Activated CD4-positive, alpha-beta T cell treated with anti-CD3 and anti-CD28 coated beads, Interleukin-2, amount 10 ng/mL, durations not matched to agents 24 days and 14 days (primary cell): ENCODE measurements at places on chromosomes 16 and 17. TPM values are rescaled to one million over a fixed set of nuclear protein-coding genes. Genes with fewer than 3 reads are reported as not detected.
A peak's percentile ranks its signal among the peaks of the same experiment; 100 is the strongest.

GRCh38 chr16:2990891-2991290, 10.6 kb upstream of the PKMYT1 start:
- DNase-seq: no peak

ESRP2 gene
- 0.07 and 0.09 TPM in 2 replicates for total RNA-seq

TNFRSF17 gene
- total RNA-seq: not detected in 2 replicates

DNA sequence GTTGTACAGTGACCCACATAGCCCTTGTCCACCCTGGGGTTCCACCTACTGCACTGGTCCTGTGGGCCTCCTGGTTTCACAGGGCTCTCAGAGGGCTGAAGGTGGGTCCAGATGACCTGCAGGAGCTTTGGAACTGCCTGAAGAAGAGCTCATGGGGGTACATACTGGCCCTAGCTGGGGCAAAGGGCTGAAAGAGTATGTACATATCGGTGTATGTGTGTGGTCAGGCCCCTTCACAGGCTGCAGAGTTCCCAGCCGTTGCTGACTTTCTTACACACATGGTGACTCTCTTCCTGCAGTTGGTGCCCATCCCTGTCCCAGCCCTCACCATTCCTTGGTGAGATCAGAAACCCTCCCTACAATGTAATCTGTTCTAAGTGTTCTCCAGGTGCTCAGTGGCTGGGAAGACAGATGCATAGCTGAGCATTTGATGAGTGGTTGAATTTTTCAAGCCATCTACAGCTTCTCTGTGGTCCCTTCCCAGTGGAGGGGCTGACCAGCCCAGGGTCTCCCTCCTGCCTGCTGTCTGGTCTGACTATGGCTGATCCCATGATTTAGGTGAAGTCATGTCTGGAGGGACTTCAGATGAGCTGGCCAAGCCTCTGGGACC, 2.4 kb upstream of the NFATC3 start:
- DNase-seq: peak; percentile 61

ITGAX gene
- 44.3 and 45.9 TPM in 2 replicates for total RNA-seq

DNA sequence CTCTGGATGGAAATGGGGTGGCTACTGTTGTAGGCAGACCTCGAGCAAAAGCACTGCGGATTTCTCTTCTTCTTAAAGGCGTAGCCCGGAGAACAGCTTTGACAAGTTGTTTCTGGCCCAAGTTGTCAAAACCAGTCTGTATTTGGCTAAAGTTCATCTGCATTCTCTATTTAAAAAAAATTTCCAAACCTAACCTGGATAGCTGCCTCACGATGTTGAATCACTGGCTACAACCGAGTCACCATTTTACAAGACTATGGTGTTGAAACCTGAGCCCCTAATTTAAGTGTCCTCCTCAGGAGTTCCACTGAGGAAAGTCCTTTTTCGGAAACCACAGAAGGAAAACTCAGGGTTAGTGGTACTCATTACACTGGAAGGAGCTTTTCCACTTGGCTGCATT, 1.5 kb downstream of the SLC16A6 start:
- no peak for DNase-seq

- DNase-seq: peak; percentile 90
Observed at GRCh38 chr17:14302091-14302430, 1.2 kb downstream of the HS3ST3B1 start.

KRTAP9-2 gene
- total RNA-seq: not detected in 2 replicates

- no peak for DNase-seq
Observed at GRCh38 chr17:13743906-13744305, 142.2 kb upstream of the HS3ST3A1 start.

KIF18B gene
- 42.1 and 42.7 TPM in 2 replicates for total RNA-seq

GJC1 gene
- 6.1 and 7.5 TPM in 2 replicates for total RNA-seq

DNA sequence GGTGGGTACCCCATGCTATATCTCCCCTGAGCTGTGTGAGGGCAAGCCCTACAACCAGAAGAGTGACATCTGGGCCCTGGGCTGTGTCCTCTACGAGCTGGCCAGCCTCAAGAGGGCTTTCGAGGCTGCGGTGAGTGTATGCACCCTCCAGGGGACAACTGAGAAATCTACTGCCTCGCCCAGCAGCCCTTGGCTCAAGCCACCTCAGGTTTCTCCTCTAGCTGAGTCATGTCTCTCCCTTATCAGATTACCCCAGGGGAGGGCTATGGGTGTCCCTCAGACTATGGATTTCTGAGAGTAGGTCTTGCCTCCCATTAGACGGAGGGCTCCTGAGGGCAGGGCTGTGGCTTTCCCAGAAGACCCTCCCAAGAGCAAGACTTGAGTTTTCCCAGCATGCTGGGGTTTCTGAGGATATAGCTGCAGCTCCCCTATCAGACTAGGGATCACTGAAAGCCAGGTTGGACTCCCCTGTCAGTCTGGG, 6.7 kb downstream of the NEK8 start:
- DNase-seq: no peak

GRCh38 chr17:1108765-1109605, 70.8 kb downstream of the ABR start:
- DNase-seq: peak; percentile 92

KCNJ12 gene
- not detected in 2 replicates for total RNA-seq

DNA sequence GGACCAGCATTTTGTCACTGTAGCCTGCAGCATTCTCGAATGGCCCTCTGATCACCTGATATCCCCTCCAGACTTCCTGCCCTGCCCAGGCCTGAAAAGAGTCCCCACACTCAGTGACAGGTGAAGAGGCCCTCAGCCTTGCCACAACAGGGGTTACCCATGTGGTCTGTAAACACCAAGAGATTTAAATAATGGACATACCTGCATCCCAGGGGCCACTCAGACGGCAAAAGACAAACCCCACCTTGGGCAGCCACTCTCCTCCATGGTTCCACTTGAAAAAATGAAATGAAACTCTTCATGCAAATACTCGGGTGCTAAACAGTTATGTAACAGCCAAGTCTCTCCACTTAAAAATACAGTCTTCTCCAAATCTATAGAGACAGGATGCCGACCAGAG, 22.9 kb upstream of the PECAM1 start:
- no peak for DNase-seq

GRCh38 chr17:17079336-17079735, 37.1 kb downstream of the MPRIP start:
- DNase-seq: no peak

PLA2G10 gene
- total RNA-seq: not detected in 2 replicates

DNA sequence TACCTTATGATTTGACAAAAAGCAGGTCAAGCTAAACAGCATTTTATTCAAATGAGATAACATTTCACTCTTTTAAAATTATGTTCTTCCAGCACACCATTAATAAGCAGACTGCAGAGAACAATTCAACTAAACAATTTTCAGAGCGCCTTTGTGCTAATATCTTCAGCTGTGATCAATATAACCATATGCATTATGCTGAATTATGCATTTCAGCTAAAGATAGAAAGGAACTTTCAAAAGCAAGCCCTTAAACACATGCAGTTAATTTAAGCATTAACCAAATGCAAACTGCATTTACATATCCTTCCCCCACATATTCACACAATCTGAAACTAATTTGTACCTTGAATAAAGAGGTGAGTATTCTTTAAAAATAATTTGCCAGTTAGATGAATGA, 41.6 kb downstream of the RPGRIP1L start:
- DNase-seq: no peak

- DNase-seq: no peak
Observed at GRCh38 chr17:36598951-36599401, 2.4 kb upstream of the MRM1 start.

- DNase-seq: peak; percentile 94
Observed at GRCh38 chr16:68074850-68075555, 10.2 kb upstream of the NFATC3 start.

KRT34 gene
- total RNA-seq: not detected in 2 replicates

DNA sequence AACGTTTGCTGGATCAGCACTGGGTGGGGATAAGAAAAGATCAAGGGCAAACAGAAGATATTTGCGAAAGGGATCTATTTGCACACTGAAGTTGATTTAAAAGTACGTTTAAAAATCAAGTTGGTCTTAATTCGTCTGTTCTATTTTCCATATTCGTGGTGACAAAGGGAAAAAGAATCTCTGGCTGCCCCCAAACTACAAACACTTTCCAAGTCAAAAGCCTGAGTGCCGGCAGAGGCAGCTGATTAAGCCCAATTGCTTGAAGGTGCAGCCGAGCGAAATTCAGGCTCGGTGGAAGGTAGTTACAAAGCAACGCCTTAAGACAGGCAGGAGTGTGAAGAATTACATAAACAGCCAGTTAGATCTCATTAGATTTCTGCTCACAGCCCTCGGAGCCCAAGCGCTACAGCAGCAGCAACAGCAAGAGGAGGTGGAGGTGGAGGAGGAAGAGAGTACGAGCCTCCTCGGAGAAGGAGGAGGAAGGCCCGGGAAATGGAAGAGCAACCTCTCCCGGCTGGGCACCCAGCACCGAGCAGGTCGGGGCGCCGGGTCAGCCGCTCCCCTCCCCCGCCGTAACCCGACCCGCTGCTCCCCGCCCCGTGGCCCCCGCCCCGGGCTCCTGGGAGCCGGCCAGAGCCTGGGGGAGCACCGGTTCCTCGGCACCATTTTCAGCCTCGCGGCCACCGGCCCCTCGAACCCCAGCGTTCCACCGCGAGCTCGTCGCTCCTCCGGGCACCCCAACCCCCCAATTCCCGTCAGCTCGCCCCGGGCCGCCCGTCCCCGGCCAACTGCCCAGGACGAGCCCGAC, 890 bp downstream of the TOB1 start:
- DNase-seq: peak; percentile 85

GRCh38 chr17:1331708-1332107, 52.2 kb downstream of the TRARG1 start:
- DNase-seq: peak; percentile 79

DNA sequence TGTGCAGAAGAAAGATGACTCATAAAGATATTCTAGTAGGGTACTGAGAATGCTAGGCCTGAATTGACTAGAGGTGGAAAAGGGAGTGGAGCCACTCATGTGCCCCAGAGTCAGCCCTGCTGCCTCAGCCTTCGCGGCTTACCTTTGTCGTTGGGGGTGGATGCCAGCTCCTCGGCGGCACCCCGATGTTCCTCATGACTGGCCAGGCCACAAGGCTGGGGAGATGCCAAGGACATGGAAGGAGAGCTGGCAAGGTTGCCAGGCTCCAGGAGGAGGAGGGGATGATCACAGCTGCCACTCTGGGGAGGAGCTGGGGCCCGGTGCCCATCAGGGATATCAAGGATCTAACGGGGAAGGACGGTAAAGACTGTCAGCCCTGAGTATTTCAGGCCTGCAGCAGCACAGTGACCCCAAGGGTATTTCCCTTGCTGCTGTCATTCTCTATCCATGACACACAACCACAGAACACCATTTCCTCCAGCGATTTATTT, 9.7 kb upstream of the SLC35B1 start:
- no peak for DNase-seq

FNDC8 gene
- total RNA-seq: not detected in 2 replicates

DNA sequence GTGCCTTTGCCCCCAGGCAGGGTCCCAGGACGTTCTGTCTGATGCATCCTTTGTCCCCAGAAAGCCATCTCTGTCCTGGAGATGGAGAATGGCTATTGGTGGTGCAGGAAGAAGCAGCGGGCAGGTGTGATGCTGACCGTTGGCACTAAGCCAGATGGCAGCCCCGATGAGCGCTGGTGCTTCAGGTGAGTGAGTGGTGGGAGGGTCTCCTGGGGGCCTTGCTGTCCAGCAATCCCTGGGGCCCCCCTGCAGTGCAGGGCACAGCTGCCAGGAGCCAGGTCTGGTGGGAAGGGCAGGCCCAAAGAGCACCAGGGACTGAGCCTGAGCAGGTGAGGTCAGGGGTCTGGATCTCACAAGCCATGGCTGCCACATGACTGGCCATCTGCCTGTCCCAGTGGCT, 18.1 kb downstream of the TRPV2 start:
- no peak for DNase-seq

DNA sequence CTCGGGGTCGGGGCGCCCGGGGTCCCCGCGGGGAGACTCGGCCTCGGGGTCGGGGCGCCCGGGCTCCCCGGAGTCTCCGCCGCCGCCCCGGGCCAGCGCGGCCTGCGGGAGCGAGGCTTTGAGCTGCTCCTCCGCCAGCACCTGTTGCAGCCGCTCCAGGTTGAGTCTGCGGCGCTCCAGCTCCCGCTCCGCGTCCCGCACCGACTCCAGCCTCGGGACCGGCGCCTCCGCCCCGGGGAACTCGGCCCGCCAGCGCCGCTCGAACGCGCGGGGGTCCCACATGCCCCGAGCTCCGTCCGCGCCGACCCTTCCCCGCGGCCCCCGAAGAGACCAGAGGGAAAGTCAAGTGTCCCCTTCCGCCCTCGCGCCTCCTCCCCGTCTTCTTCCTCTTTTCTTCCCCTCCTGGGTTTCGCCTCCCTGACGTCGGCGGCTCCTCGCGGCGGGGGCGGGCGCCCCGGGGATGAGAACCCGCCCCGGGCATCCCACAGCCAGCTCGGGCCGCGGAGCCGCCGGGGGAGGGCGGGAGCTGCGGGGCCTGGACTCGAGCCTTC, 40.8 kb upstream of the BHLHA9 start:
- peak; percentile 87 for DNase-seq

- peak; percentile 76 for DNase-seq
Observed at GRCh38 chr17:2057175-2057759, 2.4 kb downstream of the HIC1 start.

- no peak for DNase-seq
Observed at GRCh38 chr17:78878871-78879527, 24.0 kb downstream of the CEP295NL start.

DNA sequence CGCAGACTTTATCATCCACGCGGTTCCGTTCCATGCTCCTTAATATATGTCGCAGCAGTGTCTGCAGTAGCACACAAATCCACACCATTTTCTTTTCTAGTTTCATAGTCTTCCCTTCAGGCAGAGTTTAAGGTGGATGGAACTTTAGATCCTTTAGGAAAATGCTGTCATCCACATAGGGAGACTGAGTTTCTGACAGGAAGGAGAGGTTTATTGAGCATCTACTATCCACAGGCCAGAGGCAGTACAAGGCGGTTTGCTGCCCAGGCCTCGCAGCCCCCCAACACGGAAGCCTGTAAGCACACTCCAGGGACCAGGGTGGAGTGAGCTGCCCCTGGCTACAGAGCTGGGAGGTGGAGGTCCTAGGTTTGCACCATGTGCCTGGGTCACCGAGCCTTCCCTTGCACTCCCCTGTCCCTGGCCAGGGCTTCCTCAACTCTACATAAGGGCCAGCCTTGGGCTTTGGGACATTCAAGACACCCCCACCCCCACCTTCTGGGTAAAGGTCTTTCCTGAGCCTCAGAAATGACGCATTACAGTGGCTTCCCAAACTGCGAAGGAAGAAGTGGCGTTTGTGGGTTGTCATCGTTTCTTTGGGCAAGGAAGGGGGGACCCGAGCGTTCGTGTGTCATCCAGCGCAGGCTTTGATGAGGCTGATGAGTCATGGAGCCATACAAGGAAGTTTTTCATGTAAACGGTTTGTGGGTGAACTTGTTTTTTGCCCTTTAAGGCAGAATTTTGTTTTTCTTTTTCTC, 146.5 kb upstream of the PLCG2 start:
- DNase-seq: peak; percentile 93

RRAD gene
- 1.3 TPM in 2 replicates for total RNA-seq

KRTAP4-3 gene
- total RNA-seq: not detected in 2 replicates

CD300C gene
- total RNA-seq: 0.17 and 0.26 TPM in 2 replicates

- no peak for DNase-seq
Observed at GRCh38 chr17:33460781-33461450, 167.8 kb upstream of the ASIC2 start.

DNA sequence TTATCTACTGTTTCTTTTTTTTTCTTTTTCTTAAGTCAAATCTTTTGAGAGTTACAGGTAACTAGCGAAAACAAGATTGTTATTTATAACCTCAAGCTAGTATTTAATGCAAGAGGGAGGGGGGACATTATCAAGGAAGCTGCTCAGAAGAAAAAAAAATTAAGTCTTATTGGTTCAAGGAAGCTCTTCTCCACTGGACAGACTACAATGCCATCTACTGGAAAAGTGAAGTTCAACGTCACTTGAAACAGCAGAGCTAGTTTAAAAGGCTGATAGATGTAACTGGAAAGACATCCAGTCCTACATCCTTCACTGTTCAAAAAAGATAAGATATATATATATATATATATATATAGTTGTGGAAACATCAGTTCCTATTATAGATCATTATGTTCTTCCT, 418.0 kb upstream of the PSMD7 start:
- no peak for DNase-seq
